ENCODE measurements at places on chromosomes 3 and 15. TPM values are rescaled to one million over a fixed set of nuclear protein-coding genes. Genes with fewer than 3 reads are reported as not detected.

PLOD2 gene
- 36.6 TPM for total RNA-seq

- no peak for DNase-seq
Observed at GRCh38 chr3:70815817-70816216, 503.4 kb upstream of the MDFIC2 start.

DNA sequence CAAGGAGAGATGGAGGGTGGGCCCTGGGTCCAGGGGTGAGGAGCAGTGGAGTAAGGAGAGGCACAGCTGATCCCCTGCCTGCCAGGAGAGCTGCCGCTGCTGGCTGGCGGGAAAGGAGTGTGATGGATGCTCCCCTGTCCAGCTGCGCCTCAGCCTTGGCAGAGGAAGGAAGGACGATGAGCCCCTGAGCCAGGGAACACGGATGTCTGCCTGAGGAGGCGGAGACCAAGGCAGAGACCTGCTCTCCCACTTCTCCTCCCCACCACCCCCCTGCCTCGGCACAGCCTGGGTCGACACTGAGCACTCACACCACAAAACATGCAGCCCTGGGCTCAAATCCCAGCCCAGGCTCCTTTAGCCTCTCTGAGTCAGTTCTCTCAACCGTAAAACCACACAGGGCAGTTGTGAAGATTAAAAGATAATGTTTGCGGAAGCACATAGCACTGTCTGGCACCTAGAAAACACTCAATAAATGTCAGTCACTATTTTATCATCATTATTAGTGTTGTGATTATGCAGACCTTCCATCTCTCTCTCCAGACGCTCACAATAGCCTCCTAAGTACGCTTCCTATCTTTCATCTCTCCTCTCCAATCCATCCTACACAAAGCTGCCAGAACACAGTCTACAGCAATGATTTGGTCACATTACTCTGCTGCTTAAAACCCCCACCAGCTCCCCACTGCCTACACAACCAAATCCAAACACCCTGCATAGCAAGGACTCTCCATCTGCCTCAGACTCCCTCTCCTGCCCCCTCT lies 52.2 kb downstream of the SEMA5B start:
- peak; percentile 30 for DNase-seq

DNA sequence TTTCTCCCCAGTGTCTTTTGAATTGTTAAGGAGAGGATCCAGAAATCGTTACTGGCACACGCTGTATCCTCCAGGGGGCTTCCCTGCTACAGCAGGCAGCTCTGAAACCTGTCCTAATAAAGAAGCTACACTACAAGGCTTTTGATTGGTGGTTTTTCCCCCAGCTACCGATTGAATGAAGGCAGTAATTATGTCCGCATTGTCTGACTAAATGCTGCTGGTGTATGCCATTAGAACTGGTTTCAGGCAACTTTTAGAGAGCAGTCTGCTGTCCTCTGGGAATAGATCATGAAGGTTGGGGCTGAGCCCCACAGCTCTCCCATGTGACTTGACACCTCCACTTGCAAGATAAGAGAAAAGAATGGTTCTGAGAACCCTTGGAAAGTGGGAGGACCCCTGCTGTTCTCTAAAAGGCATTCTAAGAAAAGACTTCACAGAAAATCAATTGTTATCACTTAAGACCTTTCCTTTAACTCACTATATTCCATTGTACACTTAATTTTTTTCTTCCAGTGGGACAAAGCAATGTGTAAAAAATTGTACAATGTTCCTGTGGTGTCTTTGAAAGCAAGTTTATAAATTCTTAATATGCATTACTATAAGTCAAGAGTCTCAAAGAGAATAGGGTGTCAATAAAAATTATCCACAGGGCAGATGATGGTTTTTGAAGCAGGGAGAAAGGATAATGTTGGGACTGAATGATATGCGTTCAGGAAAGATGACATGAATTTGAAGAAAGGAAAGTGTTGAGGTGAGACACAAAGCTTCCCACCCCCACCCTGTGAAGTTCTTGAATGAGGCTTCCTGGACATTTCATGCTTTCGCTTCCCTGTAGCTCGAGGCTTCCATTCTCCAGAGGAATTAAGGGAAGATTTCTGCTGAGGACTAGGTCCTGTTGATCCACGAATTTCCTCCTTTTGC lies 53.0 kb upstream of the DAZL start:
- peak; percentile 20 for DNase-seq

- DNase-seq: no peak
Observed at GRCh38 chr3:189305412-189305811, 133.6 kb downstream of the TPRG1 start.

GRCh38 chr15:50113992-50114780 lies 4.8 kb downstream of the ATP8B4 start:
- DNase-seq: no peak

- DNase-seq: no peak
Observed at GRCh38 chr3:189272500-189273119, 100.8 kb downstream of the TPRG1 start.

DNA sequence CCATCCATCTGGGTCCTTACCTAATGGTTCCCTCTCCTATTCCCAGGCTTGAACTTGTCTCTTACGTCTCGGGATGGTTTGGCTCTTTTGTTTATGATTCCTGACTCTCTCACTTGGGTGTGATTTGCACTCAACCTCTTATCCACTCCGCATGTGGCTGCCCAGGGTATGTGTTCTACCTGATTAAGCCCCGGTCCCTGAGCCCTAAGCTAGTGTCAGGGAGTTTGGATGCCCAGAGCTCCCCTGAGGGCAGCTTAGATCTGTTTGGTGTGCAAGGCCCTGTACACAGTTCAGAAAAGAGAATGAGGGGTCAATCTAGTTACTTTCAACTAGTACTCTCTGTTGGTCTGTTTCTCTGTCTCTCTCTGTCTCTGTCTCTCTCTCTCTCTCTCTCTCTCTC lies 15.9 kb upstream of the STARD5 start:
- DNase-seq: no peak

GRCh38 chr3:193052354-193053045 lies 134.8 kb upstream of the MB21D2 start:
- no peak for DNase-seq

GRCh38 chr3:115194476-115194875 lies 47.4 kb upstream of the ZBTB20 start:
- DNase-seq: no peak

Data from WTC11 (cell line).